ENCODE measurements at places on chromosomes 7 and 10. TPM values are rescaled to one million over a fixed set of nuclear protein-coding genes. Genes with fewer than 3 reads are reported as not detected.

The ZNF853 gene
- total RNA-seq, result 0.66 TPM

The SFTPA1 gene
- not detected for total RNA-seq

The PLEKHS1 gene
- total RNA-seq, result not detected

The FGFR2 gene
- total RNA-seq, result 0.17 TPM

The PPP1R3C gene
- total RNA-seq, result 94.5 TPM

The TIAL1 gene
- total RNA-seq, result 38.5 TPM

The RAB18 gene
- 36.0 TPM for total RNA-seq

The HOXA10 gene
- 0.17 TPM for total RNA-seq

The ZPBP gene
- total RNA-seq, result not detected

The CALHM2 gene
- 35.8 TPM for total RNA-seq

The LOXL4 gene
- total RNA-seq, result 52.6 TPM

The OR6V1 gene
- total RNA-seq, result not detected

The TYW1B gene
- 6.1 TPM for total RNA-seq

Data from fibroblast of lung (primary cell).